ENCODE measurements at places on chromosomes 6 and 20. TPM values are rescaled to one million over a fixed set of nuclear protein-coding genes. Genes with fewer than 3 reads are reported as not detected.

- H3K27ac ChIP-seq = no peak overlapping the region
- no peak for DNase-seq
- no peak overlapping the region for H3K4me3 ChIP-seq
- no peaks in the 10 kb centered on the region for H3K36me3 ChIP-seq
- H3K27me3 ChIP-seq = no peaks in the 10 kb centered on the region
Measured at GRCh38 chr6:76839505-76839904, 623.8 kb downstream of the HTR1B start.

- no peak overlapping the region for H3K27ac ChIP-seq
- H3K4me1 ChIP-seq = peaks cover 17% of the 10 kb centered on the region
- H3K4me3 ChIP-seq = no peak overlapping the region
- no peak for DNase-seq
- peaks cover 11% of the 10 kb centered on the region for H3K36me3 ChIP-seq
Measured at GRCh38 chr6:157095084-157095483, 228.2 kb downstream of the TMEM242 start.

GRCh38 chr6:116973976-116974375 is 96.9 kb downstream of the RFX6 start:
- H3K27ac ChIP-seq = no peak overlapping the region
- DNase-seq = no peak
- H3K36me3 ChIP-seq = no peaks in the 10 kb centered on the region
- no peaks in the 10 kb centered on the region for H3K4me1 ChIP-seq
- H3K27me3 ChIP-seq = no peaks in the 10 kb centered on the region

- no peak overlapping the region for H3K27ac ChIP-seq
- H3K27me3 ChIP-seq = no peaks in the 10 kb centered on the region
- H3K36me3 ChIP-seq = no peaks in the 10 kb centered on the region
- no peak for DNase-seq
- no peak overlapping the region for H3K4me3 ChIP-seq
- peaks cover 26% of the 10 kb centered on the region for H3K4me1 ChIP-seq
Measured at GRCh38 chr6:32149932-32150870, 1.5 kb downstream of the PRRT1 start.

GRCh38 chr6:80638213-80639055 is 532.0 kb downstream of the BCKDHB start:
- H3K4me3 ChIP-seq = no peak overlapping the region
- H3K4me1 ChIP-seq = no peaks in the 10 kb centered on the region
- DNase-seq = peak; percentile 11
- no peak overlapping the region for H3K27ac ChIP-seq
- no peaks in the 10 kb centered on the region for H3K27me3 ChIP-seq

DNA sequence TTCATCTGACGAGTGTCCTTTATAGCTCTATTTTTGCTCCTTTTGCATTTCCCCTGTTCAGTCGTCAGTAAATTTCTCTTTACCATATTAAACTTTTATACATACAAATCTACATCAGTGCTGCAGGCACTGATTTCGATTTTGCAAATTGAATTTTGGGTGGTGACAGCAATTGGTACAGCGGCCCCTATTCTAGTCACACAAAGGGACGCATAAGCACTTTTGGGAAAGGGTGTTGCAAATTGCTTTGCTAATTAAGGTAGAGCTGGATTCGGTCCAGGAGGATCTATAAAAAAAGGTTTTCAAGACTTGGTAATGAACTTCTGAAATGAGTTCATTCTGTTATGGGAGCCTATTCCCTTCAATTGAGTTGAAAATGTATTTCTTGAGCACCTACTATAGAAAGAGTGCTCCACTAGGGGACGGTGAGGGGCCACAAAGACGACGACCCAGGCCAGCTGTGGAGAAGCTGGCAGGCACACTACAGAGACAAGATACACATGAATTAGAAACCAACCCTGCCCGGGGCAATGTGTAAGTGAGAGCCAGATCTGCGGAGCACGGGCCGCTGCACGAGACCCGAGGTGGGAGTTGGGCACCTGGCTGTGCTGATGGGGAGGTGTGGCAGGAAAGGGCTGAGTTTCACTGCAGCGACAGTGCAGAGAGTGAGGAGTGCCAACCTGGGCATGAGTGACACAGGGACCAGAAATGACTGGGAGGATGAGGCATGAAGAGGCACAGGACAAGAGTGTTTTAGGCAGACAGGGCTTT is 5.4 kb downstream of the UQCC2 start:
- H3K4me1 ChIP-seq = peaks cover 47% of the 10 kb centered on the region
- no peak overlapping the region for H3K27ac ChIP-seq
- H3K36me3 ChIP-seq = peaks cover 30% of the 10 kb centered on the region
- H3K4me3 ChIP-seq = no peak overlapping the region
- DNase-seq = no peak

- H3K36me3 ChIP-seq = peaks cover 4% of the 10 kb centered on the region
- H3K27ac ChIP-seq = no peak overlapping the region
- H3K4me1 ChIP-seq = peaks cover 37% of the 10 kb centered on the region
- no peak for DNase-seq
- no peaks in the 10 kb centered on the region for H3K27me3 ChIP-seq
Measured at GRCh38 chr20:3929713-3930060, 40.5 kb downstream of the PANK2 start.

- H3K27ac ChIP-seq = no peak overlapping the region
- H3K36me3 ChIP-seq = no peaks in the 10 kb centered on the region
- no peaks in the 10 kb centered on the region for H3K4me1 ChIP-seq
- 0 out of 3 replicates have a peak, but pooled peaks cover 2% of the 10 kb centered on the region for H3K27me3 ChIP-seq
- no peak for DNase-seq
- H3K4me3 ChIP-seq = no peak overlapping the region
Measured at GRCh38 chr6:16955899-16956298, 146.0 kb upstream of the STMND1 start.

- H3K27ac ChIP-seq = no peak overlapping the region
- H3K27me3 ChIP-seq = no peaks in the 10 kb centered on the region
- H3K36me3 ChIP-seq = no peaks in the 10 kb centered on the region
- DNase-seq = no peak
Measured at GRCh38 chr6:48825501-48826151, 637.4 kb downstream of the MMUT start.

- H3K27me3 ChIP-seq = no peaks in the 10 kb centered on the region
- no peak for DNase-seq
- no peaks in the 10 kb centered on the region for H3K36me3 ChIP-seq
- H3K27ac ChIP-seq = no peak overlapping the region
- H3K4me1 ChIP-seq = no peaks in the 10 kb centered on the region
Measured at GRCh38 chr6:75170691-75171560, 34.9 kb downstream of the COL12A1 start.

- H3K4me1 ChIP-seq = no peaks in the 10 kb centered on the region
- no peak overlapping the region for H3K27ac ChIP-seq
- no peaks in the 10 kb centered on the region for H3K36me3 ChIP-seq
- no peak for DNase-seq
- no peak overlapping the region for H3K4me3 ChIP-seq
Measured at GRCh38 chr20:8055096-8055495, 35.5 kb upstream of the TMX4 start.

DNA sequence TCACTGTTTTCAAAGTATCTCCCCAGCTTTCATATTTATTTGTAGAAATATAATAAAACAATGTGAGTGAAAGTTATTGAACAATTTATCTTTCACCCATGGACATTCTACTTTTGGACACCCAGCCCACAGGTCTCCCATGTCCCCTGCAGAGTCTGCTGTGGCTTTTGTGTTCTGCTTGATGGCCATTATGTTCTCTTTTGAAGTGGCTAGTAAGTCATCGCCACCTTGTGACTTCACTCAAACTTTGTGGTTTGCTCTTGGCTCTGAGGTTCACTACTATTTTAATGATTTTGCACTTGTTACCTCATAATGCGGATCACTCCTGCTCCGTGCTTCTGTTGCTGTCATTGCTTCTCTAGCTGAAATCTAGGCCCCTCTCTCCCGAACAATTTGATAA is 10.2 kb upstream of the DEFB113 start:
- H3K27me3 ChIP-seq = no peaks in the 10 kb centered on the region
- H3K4me1 ChIP-seq = no peaks in the 10 kb centered on the region
- no peak for DNase-seq
- no peak overlapping the region for H3K4me3 ChIP-seq

- no peak overlapping the region for H3K27ac ChIP-seq
- peaks cover 2% of the 10 kb centered on the region for H3K36me3 ChIP-seq
- no peak overlapping the region for H3K4me3 ChIP-seq
- H3K27me3 ChIP-seq = no peaks in the 10 kb centered on the region
- DNase-seq = peak; percentile 82
Measured at GRCh38 chr20:46681032-46681854, 8.0 kb downstream of the TP53RK start.

DNA sequence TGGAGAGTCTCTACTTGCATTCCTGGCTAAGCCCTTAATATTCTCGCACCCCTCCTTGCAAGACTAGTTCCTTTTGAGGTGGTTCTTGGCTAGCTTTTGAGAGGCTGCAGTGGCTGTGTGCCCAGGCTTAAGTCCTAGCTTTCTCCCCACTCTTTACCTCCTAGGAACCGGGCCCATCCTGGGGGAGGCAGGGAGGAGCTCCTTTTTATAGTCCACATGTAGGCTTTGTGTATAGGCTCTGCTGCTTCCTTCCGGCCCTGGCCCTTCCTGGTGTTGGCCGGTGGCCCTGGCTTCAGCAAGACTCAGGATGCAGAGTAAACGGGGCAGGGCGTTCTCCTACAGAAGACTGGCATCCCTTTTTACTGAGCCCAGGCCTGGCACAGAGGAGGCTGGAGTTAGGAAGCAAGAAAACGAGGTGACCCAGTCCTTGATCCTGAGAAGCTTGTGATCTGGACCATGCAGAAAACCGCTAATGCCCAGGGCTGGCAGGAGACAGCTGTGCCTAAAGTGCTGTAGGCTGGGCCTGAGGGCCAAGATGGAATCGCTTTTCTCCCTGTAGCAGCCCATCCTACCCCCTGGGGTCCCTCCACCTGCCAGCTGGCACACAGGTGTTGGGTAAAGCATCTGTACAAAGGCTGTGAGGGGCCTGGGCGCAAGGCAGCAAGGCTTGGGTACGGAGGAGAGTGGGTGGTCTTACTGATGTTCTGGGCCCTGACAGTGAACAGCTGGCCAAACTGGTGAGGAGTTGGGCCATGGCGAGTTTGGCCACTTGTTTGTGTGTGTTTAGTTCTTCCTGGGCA is 8.7 kb downstream of the PLCG1 start:
- peaks cover 9% of the 10 kb centered on the region for H3K36me3 ChIP-seq
- no peak overlapping the region for H3K4me3 ChIP-seq
- peaks cover 72% of the 10 kb centered on the region for H3K4me1 ChIP-seq
- no peaks in the 10 kb centered on the region for H3K27me3 ChIP-seq

DNA sequence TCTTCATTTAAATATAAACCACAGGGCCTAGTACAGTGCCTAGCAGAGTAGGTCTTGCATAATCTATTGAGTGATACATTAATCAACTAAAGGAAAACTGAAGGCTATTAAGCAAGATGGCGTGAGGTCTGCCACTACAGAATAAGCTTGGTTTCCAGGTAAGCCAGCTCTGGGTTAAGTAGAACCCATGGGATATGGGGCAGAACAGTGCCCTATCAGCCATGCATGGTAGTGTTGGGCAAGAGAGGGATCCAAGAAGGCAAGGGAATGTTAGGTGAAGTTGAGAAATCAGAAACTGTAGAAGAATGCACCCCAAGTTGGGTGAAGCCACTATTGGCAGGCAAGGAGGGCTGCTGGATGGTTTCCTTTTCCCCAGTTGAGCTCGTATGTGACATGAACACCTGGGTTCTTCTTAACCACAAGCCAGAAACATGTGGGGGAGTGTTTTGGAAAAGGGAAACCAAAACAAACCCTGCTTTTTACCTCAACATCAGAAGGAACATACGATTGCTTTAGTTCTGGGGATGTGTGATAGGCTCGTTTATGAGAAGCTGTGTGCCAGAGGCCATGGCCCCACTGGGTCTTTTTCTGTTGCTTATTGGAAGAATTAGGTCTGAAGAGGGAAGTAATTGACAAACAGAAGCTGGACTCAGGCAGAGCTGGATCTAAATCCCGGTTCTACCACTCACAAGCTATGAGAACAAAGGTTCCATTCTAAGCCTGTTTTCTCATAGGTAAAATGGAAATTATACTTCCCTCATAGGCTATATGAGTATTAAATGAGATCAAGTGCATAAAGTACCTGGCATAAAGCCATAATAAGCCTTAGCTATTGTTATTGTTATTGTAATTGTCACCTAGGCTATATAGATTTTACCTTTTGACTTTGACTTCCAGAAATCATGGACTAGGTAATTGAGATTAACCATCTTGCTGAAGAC is 33.5 kb downstream of the NEDD9 start:
- no peak overlapping the region for H3K4me3 ChIP-seq
- peaks cover 33% of the 10 kb centered on the region for H3K36me3 ChIP-seq
- no peaks in the 10 kb centered on the region for H3K27me3 ChIP-seq
- no peak for DNase-seq
- H3K4me1 ChIP-seq = peaks cover 87% of the 10 kb centered on the region

DNA sequence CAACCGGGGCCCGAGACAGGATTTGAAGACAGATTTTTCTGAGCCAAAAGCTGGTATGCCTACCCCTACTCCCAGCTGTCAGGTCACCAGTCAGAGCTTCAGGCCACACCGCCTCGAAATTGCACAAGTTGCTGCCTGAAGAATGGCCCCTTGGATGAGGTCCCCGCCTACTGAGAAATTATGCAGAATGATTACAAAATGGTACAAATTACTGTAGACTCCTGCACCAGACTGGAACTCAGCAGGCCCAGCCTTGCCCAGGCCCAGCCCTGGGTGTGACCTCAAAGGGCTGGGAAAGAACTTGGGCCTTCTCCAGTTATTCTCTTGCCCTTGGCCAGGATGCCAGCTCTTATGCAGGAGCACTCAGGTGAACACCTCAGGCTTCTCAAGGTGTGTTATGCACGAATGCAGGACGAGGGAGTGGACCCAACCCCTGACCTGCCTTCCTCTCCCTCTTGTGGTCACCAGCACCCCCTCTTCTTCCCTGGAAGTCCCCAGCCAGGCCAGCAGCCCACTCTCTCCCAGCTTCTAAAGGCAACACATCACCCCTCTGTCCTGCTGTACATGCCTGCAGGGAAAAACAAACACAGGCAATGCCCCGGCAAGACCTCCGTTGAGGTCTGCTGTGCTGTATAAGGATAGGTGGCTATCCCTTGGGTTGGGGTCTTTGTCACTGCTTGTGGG is 88.7 kb upstream of the NAA20 start:
- H3K36me3 ChIP-seq = no peaks in the 10 kb centered on the region
- no peak overlapping the region for H3K4me3 ChIP-seq
- H3K27ac ChIP-seq = no peak overlapping the region
- no peak for DNase-seq

MAFB gene
- 0.11 TPM for total RNA-seq

HM13 gene
- 118 TPM for total RNA-seq

COX4I2 gene
- not detected for total RNA-seq

NHLRC1 gene
- 0.20 TPM for total RNA-seq

MACROD2 gene
- 0.51 TPM for total RNA-seq

Data from HepG2 (cell line).